ENCODE measurements at places on chromosomes 3 and 15.

DNA sequence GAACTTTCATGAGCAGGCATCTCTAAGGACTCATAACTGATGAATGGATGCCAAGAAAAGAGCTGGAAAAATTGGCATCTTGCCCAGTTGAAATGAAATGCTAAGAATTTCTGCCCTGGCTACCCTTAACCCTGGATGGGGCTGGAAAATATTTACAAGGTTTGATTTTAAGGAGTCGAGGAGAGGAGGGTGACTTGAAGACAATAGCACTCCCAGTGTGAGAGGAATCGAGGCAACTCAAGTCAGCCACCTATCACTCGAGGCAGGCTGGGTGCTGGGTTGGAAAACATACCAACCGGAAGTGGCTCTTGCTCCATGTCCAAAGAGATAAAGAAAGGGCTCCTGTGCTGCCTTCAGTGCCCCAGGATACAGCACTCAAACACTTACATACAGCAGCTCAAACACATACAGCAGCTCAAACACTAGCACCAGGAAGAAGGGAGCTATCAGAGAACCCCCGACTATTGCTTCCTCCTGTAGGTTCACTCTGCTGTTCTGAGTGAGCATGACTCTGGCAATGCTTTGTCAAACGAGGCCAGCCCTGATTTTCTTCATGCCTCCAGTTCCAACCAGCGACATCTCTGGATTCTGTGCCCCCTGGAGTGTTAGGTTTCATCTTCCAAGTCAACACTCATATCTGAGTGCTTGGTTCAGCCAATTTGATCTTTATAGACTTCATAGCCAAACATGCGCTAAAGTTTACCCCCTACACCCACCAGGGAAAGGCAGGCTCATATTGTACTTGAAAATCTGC is 4.9 kb downstream of the PRICKLE2 start:
- DNase-seq = no peak

GRCh38 chr3:100175637-100176280 is 61.5 kb upstream of the FILIP1L start:
- no peak for DNase-seq

GRCh38 chr3:155079746-155080487 is at the start of gene MME:
MME (plus strand) TSS chr3:155080319; CDS start chr3:155084168, 3,849 bp downstream.
- DNase-seq = no peak

DNA sequence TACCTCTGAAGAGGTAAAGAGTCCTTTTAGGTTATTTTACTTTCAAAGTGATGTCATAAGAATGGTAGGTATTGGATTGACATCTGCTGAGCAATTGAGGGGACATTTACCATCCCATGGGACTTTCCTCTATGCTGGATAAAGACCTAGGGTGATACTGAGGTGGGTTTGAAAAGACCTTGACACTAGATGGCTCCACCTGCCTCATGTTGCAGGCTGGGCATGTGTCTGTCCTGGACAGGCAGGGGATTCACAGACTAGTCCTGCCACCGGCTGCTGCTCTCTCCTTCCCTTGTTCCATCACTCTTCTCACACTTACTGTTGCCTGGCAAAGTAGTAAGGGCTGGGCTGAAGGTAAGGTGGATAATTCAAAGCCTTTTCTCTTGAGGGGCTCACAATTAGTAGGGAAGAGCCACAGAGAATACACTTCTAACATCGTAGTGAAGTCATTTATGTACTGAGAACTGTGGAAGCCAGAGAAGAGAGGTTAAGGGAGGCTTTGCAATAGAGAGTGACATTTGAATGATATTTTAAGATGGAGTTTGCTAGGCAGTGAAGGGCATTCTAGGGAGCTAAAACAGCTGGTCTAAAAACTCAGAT is 27.7 kb downstream of the TRAK1 start:
- DNase-seq = no peak

- DNase-seq = no peak
These were observed 357.7 kb downstream of the OTOL1 start for GRCh38 chr3:161854232-161854771.

GRCh38 chr3:37558580-37558979 is 303.1 kb upstream of the CTDSPL start:
- no peak for DNase-seq

DNA sequence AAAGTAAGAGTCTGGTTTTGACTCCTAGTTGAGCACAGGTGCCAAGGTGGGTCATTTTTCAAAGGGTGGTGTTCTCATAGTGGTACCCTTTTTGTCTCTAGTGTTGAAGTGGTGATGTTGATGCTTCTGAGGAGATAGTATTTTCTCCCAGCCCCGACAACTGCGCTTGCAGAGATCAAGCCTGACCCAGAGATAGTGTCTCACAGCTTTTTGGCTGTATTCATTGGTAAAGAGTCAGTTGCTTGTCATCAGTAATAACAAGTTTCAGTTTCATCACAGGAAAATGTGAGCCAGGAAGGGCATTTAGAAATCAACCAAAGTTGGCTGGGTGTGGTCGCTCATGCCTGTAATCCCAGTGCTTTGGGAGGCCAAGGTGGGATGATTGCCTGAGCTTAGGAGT is 139.3 kb downstream of the NFKBIZ start:
- DNase-seq = no peak

DNA sequence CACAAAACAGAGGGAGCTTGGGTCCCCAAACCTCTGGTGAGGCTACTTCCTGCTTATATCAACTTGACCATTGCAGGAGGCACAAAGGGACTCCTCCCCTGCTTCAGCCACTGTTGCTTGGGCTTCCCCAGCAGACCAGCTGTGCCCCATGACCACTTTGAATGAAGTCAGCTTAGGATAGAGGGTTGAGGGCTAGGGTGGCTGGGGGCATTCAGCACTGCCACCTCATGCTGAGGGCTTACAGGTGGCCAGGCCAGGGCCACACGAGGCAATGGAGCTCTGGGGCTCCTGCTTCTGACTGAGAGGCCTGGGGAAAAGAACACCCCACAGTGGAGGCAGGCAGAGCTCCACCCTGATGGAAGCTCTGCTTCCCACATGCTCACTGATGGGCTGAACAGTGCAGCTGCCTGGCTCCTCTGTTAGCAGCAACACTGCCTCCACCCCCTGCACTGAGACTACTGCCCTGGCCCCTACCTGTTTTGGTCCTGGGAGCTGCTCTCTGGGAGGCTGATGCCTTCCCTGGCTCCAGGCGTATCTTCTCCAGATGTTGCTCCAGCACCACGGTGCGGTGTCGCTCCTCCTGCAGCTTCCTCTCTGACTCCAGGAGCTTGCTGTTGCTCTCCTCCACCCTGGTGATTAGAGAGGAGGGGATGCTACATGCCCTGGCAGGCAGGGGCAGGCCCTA is 10.2 kb upstream of the HHATL start:
- no peak for DNase-seq

DNA sequence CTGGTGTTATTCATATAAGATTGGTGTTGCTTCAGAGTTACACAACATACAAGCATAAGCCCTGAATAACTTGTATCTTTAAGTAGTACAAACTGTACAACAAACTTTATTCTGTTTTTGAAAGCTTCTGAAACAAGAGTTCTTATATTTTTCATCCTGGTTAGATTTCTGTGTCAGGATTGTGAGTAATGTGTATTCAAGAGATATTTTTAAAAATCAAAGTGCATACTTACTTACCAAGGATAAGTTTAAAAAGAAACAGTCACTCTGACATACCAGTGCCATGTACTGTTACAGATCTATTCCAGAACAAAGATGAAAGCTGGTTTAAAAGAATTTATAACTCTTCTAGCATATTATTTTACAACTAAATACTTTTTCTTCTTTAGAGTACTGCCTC is 755.1 kb downstream of the ZPLD1 start:
- no peak for DNase-seq

- DNase-seq = no peak
These were observed 14.2 kb upstream of the KCNMB3 start for GRCh38 chr3:179265092-179265491.

- no peak for DNase-seq
These were observed 171.4 kb downstream of the THRB start for GRCh38 chr3:24323272-24323671.

DNA sequence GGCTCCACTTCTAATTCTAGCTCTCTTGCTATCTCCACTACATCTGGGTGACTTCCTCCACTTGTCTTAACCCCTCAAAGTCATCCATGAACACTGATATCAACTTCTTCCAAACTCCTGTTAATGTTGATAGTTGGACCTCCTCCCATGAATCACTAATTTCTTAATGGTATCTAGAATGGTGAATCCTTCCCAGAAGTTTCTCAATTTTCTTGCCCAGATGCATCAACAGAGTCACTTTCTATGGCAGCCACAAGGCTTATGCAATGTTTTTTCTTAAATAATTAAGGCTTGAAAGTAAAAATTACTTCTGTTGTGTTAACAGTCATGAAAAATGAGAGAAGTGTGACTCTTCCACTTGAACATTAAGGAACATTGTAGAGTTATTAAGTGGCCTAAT is 164.3 kb downstream of the PCCB start:
- no peak for DNase-seq

- DNase-seq = peak; percentile 35
These were observed 1.8 kb downstream of the PSTPIP1 start for GRCh38 chr15:76996526-76997401.

- DNase-seq = no peak
These were observed 409.8 kb downstream of the TBL1XR1 start for GRCh38 chr3:176787506-176787905.

DNA sequence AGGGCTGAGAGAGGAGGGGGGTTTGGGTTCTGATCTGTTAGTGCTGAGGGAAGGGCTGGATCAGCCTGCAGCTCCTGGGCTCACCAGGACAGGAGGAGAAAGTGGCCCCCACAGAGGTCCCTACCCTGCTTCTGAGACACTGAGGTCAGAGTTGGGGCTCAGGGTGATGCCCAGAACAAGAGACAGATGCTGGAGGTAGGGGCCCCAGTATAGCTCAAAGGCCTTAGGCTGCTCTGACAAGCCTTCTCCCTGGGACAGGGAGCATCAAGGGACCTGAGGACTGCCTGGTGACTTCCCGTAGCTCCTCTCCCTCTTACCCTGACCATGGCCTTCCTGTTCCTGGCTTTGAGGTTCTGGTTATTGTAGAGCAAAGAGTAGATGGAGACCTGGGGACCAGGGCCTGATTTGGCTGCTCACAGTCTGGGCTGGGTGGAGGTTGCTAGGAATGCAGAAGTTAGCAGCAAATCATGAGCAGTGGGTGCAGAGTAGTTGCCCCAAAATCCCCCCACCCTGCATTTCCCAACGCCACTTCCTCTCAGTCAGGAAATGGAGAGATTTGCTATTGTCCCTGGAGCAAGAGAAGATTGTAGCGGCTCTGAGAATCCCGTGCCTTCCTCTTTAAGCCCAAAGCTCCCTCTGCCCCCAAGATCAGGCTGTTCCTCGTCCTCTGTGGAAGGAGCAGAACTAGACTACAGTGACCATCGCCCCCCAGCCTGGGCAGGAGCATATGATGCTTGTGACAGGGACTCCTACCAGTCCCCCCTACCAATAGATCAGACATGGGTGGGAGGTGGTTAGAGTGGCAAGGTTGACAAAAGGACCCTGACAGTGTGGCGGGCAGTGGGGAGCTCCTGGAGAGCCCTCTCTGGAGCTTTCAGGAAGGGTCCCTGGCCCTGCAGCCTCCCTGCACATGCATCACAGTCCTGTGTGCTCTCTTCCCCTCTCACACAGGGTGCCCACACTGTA is 47.4 kb upstream of the SEC22A start:
- DNase-seq = no peak

GRCh38 chr3:64104006-64104405 is 80.7 kb upstream of the PSMD6 start:
- DNase-seq = no peak

DNA sequence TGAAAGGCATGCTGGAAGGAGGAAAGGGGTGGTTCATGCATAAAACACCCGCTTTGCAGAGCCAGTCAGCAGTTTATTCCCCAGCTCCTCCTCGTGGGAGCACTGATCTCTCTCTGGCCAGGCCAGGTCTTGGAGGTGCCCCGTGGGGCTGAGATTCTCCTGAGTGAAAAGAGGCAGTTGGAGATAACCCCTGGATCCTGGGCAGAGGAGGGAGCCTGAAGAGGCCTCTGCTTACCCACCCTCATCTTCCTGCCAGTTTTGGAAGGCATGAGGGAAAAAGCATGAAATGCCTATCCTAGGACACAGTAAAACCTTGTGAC is 108.3 kb downstream of the SEMA5B start:
- no peak for DNase-seq

- no peak for DNase-seq
These were observed 45.3 kb upstream of the VPS8 start for GRCh38 chr3:184766555-184767261.

DNA sequence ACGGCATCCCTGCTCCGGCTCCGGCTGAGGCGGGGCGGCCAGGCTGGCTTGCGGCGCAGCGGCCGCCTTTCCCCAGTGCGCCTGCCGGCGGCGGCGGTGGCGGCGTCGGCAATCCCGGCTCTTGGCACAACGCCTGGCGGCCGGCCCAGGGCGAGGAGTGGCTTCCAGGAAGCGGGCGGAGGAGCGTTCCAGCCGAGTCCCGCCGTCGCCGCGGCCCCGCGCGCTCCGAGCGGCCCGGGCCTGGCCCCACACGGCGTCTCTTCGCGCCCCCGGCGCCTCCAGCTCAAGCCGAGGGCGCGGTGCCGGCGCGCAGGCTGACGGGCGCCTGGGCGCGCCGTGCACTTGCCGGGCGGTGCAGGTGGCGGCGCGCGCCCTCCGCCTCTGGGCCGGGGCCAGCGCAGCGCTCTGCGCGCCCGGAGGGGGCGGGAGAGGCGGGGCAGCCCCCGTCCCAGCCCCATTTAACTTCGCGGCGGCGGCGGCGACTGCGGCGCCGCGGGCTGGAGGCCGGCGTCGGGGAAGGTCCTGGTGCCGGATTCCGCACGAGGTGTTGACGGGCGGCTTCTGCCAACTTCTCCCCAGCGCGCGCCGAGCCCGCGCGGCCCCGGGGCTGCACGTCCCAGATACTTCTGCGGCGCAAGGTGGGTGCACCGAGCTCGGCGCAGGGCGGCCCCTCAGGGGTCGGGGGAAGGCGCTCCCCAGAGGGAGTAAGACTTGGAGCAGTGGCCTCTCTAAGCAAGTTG is at the start of gene ADAMTSL3:
TSS of gene ADAMTSL3 (plus strand) at position 485 of the 740 bp plus-strand sequence. CDS start 1,639 bp downstream, outside the sequence.
- DNase-seq = no peak

GRCh38 chr3:31198890-31199289 is 304.4 kb upstream of the GADL1 start:
- no peak for DNase-seq

DNA sequence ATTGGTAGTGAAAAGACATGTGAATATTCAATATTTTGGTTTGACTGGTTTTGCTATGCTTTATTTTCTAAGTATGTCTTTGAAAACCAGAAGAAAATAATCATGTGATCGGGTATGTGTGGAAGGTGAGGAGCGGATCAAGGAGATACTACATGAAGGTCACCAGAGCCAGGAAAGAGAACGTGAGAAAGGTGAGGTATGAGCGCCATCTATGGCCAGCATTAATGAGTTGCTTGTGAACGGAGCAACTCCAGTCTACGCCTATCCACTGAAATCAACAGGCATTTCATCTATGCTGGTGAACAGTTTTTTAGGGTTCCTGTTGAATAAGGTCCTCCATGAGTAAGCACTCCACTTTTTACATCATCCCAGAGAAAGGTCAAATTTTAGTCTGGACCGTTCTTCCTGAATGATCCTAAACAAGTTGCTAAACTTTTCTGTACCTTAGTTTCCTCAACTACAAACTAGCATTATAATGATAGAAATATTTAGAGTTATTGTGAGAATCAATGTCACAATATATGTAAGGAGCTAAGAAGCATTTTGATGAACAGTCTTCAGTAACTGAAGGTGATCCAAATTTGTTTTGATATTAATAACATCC is 1435.2 kb upstream of the CADM2 start:
- no peak for DNase-seq

- DNase-seq = no peak
These were observed 9.5 kb downstream of the HMG20A start for GRCh38 chr15:77430213-77430612.

GRCh38 chr3:71450162-71450561 is 133.4 kb downstream of the FOXP1 start:
- no peak for DNase-seq

- no peak for DNase-seq
These were observed 9.3 kb downstream of the PARL start for GRCh38 chr3:183875411-183875810.
